T-helper 17 cell (primary cell): ENCODE measurements at places on chromosomes 12 and 14. TPM values are rescaled to one million over a fixed set of nuclear protein-coding genes. Genes with fewer than 3 reads are reported as not detected.

GRCh38 chr12:19692566-19692965 lies 253.3 kb downstream of the AEBP2 start:
- DNase-seq: no peak

GRCh38 chr12:120999191-121000120 lies 16.8 kb downstream of the C12orf43 start:
- DNase-seq: no peak

DNA sequence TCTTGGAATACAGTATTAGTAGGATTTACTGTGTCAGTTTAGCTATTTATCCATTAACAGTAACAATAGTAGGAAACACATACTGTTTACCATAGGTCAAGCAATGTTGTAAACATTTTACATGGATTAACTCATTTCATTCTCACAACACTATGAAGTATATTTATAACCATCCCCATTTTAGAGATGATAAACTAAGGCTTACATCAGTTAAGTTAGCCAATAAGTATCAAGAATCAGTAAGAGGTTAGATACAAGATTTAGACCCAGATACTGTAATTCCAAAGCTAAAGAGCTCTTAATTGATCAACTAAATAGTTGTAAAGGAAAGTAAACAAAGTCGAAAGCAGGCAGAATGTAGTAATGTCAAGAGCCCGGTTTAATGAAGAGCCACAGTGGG lies 1.1 kb downstream of the SYNJ2BP start:
- DNase-seq: no peak

GRCh38 chr12:79409562-79409961 lies 281.2 kb downstream of the PAWR start:
- no peak for DNase-seq

Gene KITLG
- total RNA-seq: 0.50 TPM

Gene CIROP
- not detected for total RNA-seq

Gene DENND5B
- 0.94 TPM for total RNA-seq

Gene IL23A
- total RNA-seq: 49.8 TPM
